ENCODE measurements at places on chromosomes 4 and X.
A peak's percentile ranks its signal among the peaks of the same experiment; 100 is the strongest.

- no peak for DNase-seq
These were observed 37.1 kb upstream of the KLHL8 start for GRCh38 chr4:87257523-87257922.

DNA sequence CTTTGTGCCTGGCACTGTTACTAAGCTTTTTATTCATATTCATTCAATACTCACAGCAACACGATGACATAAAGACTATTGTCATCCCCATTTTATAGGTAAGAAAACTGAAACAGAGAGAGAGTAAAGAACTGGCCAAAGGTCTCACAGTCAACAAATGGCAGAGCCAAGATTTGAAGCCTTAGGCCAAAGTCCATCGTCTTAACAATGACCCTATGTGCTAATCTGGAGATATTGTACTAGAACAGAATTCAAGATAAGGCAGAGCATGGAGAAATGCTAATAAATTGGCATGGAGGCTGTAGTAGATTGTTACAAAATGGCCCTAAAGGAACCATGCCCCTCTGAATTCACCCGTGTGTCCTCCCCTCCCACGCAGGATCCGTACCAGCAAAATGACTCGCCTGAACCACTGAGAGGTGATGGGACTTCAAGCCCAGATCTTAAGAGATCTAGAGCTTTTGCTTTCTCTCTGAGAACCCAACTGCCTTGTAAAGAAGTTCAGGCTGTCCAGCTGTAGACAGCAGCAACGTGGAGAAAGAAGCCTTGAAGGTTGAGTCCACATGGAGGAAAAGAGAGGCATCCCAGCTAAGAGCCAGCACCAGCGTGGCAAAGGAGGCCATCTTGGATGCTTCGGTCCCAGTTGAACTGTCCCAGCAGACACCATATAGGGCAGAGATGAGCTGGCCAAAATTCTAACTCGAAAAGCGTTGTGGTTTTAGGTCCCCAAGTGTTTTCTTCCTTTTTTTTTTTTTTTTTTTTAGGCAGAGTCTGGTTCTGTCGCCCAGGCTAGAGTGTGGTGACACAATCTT, 52.8 kb upstream of the RBM47 start:
- DNase-seq, result no peak

GRCh38 chrX:104762641-104763040, 196.6 kb downstream of the IL1RAPL2 start:
- no peak for DNase-seq

DNA sequence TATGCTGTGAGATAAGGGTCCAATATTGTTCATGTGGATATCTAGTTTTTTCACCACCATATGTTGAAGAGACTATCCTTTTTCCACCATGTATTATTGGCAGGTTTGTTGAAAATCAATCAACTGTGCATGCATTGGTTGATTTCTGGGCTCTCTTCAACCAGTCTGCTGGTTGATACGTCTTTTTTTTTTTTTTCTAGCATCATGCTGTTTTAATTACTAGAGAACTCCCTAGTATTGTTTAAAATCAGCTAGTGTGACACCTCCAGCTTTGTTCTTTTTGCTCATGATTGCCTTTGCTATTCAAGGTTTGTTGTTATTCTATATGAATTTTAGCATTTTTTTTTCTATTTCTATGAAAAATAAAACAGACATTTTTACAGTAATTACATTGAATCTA, 123.9 kb downstream of the SLC7A11 start:
- DNase-seq, result no peak

DNA sequence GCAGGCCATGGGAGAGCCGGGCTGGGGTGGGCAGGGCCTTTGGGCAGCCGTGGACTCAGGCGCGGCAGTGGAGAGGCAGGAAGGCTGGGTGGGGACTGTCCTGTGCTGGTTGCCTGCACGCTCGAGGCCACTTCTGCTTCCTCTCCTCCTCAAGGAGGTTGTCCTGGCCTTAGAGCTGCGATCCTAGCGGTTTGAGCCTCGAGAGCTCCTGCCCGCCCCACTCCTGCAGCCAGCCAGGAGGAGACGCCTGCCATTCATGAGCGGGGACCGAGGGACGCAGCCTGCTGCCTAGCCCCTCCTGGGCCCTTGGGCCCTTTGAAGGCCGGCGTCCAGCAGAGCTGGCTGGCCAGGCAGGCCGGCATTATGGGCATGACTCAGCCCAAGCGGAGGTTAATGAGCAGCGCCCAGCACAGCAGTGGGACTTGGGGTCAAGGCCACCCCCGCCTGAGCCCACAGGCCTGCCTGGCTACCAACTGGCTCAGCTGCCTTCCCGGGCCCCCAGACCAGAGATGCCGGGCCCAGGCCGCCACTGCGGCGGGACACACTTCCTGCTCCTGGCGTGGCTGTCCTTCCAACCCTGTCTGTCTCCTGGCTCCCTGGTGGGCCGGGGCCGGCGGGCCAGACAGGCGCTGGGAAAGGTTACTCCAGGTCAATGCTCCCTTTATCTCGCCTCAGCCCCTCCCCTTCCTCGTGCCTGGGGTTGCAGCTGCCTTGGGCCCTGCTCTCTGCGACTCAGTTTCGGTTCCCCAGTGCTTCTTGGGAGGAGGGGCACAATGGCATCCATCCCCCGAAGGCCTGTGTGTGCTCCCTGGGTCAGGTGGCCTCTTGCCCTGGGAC, 1.8 kb downstream of the ABCD1 start:
- DNase-seq, result peak; percentile 79

- DNase-seq, result no peak
These were observed 44.9 kb downstream of the SH3RF1 start for GRCh38 chr4:169225812-169226211.

- no peak for DNase-seq
These were observed 626.9 kb downstream of the ANKRD50 start for GRCh38 chr4:124085561-124086180.

DNA sequence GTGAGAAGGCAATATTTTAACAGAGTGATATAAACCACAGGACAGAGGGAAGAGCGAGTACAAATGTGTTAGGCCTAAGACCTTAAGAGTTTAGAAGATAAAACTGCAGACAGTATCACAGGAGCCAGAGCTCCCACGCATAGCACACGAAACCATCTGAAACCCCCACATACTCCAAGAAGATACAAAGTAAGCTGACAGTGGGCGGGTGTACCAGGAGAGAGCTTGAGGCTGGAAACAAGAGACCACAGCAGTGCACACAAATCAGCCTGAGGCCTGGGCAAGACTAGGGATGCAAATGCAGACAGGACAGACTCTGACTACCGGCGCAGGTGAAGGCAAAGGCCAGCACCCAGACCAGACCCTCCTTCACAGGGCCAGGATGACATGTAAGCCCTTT, 54.1 kb upstream of the ARHGAP24 start:
- DNase-seq, result no peak

- no peak for DNase-seq
These were observed 312.3 kb upstream of the DKK2 start for GRCh38 chr4:107348188-107349050.

DNA sequence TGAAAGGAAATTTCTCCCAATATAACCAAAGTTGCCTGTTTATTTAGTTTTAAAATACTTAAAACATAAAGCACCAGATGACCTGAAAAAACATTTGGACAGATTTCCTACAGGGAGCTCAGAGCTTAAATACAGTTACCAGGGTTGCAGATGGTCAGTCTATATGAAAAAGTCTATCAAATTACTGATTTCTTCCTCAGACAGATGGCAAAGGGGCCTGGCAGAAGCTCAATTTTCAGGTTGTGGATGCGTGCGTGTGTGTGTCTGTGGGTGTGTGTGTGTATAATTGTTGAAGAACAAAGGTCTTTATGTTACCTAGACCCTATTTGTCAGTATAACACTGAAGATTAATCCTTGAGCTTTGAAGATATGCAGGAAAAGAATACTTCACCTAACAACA, 169.4 kb downstream of the MAD2L1 start:
- DNase-seq, result no peak

- no peak for DNase-seq
These were observed 79.5 kb upstream of the PRPS1 start for GRCh38 chrX:107548775-107549174.

DNA sequence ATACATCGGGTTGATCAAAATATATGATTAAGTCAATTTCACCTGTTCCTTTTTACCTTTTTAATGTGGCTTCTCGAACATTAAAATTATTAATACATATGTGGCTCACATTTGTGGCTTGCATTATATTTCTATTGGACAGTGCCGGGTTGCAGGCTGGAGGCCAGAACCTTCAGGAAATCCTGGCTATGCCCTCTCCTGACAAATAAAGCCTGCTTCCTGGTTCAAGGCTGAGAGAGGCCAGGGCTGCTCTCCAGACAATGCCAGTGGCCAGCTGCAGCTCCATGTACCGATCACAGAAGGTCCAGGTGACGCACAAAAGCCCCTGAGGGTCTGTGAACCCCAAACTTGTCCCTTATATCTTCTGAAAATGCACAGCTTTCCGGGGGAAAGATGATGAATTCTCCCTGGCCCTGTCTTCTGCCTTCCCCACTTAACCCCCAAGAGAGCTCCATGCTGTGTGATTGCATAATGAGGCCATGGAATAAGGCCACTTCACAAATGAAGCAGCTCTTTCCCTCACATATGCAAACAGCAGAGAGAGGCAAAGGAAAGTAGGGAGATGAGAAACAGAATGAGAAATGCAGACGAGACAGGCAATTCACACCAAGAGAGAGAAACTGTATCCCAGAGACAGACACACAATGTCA, 241.2 kb downstream of the BCOR start:
- no peak for DNase-seq

- no peak for DNase-seq
These were observed 112.5 kb upstream of the MAP9 start for GRCh38 chr4:155489271-155489670.

GRCh38 chrX:152641996-152642395, 4.3 kb downstream of the GABRQ start:
- no peak for DNase-seq

DNA sequence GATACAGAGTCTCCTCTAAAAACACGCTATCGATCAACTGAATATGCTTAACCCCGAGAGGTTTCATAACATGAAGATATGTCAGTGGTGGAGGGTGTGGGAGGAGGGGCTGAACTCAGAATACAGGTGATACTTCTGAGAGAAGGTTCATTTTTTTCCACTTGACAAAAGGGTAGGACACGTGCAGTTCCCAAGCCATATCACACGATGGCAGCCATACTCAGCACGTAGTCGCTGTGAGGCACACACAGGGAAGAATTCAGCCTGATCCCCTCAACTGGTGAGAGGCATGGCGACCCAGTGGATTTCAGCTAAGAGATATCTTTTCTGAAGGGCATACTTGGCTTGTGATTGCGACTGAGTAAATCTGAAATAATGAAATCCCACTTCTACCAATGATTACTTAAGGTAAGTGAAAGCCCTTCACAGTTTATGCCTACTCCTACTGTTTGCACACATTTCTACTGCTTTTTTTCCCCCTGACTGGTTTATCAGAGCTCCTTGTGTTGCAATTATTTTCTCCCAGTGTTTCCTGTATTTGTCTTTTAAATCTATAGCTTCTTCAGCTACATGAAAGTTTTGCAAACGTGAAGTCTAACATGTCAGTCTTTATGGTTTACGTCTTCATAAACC, 133.1 kb downstream of the CORIN start:
- DNase-seq, result no peak

DNA sequence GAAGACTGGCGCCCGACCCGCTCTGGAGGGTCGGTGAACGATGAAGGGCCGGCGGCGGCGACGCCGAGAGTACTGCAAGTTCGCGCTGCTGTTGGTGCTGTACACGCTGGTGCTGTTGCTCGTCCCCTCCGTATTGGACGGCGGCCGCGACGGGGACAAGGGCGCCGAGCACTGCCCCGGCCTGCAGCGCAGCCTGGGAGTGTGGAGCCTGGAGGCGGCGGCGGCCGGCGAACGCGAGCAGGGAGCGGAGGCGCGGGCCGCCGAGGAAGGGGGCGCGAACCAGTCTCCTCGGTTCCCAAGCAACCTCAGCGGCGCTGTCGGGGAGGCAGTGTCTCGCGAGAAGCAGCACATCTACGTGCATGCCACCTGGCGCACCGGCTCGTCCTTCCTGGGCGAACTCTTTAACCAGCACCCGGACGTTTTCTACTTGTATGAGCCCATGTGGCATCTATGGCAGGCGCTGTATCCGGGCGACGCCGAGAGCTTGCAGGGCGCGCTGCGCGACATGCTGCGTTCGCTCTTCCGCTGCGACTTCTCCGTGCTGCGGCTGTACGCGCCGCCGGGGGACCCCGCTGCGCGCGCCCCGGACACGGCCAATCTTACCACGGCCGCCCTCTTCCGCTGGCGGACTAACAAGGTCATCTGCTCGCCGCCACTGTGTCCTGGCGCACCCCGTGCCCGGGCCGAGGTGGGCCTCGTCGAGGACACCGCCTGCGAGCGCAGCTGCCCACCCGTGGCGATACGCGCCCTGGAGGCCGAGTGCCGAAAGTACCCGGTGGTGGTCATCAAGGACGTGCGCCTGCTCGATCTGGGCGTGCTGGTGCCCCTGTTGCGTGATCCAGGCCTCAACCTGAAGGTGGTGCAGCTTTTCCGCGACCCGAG, 568 bp downstream of the CHST7 start:
- DNase-seq, result peak; percentile 75

GRCh38 chr4:42453612-42454011, 56.3 kb downstream of the SHISA3 start:
- DNase-seq, result no peak

DNA sequence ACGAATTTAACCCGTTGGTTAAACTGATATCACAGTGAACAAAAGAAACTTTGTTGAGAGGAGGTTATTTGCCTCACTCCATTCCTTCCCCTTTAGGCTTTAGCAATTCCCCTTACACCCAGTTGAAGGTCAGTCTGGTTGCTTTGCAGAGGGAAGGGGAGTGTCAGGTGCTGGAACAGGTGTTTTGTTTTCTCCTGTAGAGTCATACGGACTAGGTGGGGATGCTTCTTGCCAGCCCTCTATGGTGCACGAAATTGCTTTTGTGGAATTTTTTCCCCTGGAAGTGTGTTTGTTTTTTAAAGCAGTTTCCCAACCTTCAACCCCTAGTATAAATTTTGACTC, 33.1 kb downstream of the DLG3 start:
- DNase-seq, result no peak

- no peak for DNase-seq
These were observed 24.3 kb upstream of the HGFAC start for GRCh38 chr4:3417448-3417847.

DNA sequence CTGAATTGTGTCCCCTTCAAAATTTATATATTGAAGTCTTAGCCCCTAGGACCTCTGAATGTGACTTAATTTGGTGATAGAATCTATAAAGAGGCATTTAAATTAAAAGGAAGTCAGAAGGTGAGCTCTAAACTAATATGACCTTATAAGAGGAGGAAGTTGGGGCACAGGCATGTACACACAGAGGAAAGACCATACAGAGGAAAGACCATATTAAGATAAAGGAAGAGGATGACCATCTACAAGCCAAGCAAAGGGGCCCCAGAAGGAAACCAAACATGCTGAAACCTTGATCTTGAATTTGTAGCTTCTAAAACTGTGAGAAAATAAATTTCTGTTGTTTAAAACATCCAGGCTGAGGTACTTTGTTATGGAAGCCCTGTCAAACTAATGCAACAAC, 26.9 kb upstream of the CYBB start:
- DNase-seq, result no peak

GRCh38 chr4:153787061-153787560, 1.8 kb downstream of the SFRP2 start:
- no peak for DNase-seq

DNA sequence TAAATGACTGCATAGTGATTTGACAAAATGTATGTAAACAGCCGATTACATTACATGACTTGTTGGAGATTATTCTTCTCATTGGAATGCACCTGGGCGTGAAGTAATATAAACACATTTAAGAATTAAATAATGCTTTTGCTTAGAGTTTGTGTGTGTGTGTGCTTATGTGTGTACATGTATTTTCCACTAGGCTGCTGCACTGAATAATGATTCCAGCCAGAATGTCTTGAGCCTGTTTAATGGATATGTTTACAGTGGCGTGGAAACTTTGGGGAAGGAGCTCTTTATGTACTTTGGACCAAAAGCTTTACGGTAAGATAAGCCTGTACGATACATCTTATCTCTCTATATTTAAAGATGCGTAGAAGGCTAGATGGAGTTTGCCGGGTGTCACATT, 12.6 kb downstream of the NEIL3 start:
- DNase-seq, result no peak

Data from GM06990 (cell line).